Stimulated activated naive CD8-positive, alpha-beta T cell treated with anti-CD3 and anti-CD28 coated beads, Interleukin-15, Interleukin-2, amounts not matched to agents 100 U/mL and 50 U/mL, for 24 hours (primary cell): ENCODE measurements at places on chromosomes 7 and 10.

- no peak for DNase-seq
Observed at GRCh38 chr10:43591303-43591904, 14.8 kb upstream of the ZNF485 start.

GRCh38 chr7:82335927-82336326, 107.7 kb downstream of the CACNA2D1 start:
- no peak for DNase-seq

DNA sequence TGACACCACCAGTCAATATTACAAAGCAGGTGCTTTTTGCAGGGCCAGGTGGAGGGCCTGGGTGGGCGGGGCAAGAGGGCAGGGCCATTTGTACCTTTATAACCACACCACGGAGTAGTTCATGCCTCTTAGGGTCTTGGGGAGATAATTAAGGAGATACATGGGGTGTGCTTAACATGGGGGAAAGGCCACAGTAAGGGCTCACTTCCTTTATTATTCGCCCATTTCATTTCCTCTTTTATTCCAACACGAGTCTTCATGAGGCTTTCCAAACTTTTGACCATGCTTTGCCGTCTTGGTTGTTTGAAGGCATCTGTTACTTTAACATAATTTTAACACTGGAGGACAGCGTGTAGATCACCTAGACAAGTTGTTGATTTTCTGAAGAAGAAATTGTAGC, 33.3 kb upstream of the LYZL2 start:
- no peak for DNase-seq

DNA sequence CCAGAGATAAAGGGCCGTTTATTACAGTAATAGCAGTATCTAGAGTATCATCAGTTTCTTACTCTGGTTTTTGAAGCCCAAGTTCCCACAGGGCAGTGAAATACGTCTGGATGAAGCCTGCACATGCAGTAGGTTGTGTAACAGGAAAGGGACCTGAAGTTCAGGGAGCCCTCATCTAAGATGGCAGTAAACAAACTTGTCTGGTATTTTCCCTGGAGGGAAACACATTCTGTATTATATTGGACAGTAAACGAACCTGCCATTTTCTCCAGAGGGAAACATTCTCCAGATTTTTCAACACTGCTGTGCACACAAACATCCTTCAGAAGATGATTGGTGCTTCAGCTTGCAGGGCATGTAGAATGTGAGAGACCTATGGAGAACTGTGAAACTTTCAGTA, 189.9 kb downstream of the TFEC start:
- DNase-seq, result no peak

- DNase-seq, result no peak
Observed at GRCh38 chr7:34025600-34025999, 120.3 kb downstream of the BMPER start.

GRCh38 chr7:112654322-112655216, 135.6 kb downstream of the TMEM168 start:
- DNase-seq, result no peak

DNA sequence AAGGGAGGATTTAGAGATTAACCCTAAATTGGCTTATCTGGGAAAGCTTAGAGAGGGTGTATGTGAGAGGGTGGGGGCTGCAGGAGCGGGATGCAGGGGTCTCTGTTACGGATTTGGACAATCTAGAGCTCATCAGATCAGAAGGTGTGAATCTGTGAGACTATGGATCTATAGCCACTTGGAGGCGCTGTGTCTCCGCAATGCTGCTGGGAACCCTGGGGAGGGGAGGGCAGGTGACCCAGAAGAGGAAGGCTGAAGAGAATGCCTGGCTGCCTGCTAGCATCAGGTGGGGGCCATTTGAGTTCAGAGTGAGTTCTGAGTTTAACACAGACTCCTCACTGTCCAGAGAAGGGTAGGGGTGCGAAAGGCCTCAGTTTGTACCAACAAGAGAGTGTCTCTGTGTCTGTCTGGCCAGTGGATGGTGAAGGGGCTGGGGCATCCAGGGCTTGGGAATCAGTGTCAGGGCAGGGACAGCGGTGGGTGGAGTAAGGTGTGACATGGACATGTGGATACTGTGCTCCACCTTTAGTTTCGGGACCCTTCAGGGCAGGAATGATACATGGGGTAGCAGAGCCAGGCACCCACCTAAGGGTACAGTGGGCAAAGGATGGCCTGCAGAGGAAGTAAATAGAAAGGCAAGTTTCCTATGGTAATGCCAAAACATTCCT, 187.3 kb upstream of the PRSS58 start:
- peak; percentile 48 for DNase-seq

DNA sequence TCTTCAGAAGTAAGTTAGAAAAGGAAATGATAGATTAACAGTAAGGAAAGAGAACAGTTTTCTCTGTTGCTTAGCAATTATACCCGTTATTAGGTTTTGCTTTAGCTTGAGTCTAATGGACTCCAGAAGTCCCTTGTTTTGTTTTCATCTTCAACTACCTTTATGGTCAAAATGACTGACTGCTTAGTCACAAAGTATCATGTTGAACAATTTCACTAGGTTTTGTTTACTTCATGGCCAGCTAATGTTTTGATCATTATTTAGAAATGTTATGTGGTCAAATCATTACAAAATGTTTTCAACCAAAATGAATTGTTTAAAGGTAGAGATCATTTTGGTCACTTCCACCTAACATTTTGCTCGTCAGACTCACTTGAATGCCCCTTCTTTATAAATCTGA, 1.9 kb downstream of the UBN2 start:
- no peak for DNase-seq

DNA sequence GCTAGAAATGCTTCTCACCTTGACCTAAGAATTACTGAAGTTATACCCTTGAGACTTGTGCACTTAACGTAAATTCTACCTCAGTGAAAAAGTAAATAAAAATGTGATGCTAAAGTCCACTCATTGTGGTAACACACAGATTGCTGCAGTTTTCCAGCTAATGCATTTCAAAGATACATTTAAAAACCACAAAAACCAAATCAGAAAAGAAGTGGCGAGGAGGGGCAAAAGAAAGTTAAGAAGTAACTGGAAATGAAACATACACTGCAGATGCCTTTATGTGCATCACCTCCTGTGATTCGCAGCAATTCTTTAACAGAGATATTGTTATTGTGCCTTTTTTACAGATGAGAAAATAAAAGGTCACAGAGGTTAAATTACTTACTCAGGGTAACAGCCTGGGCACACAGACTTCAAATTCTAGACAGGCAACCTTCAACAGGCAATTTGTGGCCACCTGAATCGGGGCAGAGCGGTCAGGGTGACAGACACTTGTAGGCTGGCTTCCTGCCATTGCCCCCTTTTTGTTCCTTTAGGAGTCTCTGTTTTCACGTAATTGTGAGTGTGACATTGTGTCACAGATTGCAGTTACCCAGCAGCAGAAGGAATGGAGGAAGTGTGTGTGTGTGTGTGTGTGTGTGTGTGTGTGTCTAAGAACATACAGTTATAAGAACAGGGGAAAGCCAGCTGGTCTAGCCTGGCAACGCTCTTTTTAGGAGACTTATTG, 1.9 kb downstream of the WIPF3 start:
- no peak for DNase-seq

- DNase-seq, result no peak
Observed at GRCh38 chr10:29691564-29692072, 56.8 kb upstream of the SVIL start.

DNA sequence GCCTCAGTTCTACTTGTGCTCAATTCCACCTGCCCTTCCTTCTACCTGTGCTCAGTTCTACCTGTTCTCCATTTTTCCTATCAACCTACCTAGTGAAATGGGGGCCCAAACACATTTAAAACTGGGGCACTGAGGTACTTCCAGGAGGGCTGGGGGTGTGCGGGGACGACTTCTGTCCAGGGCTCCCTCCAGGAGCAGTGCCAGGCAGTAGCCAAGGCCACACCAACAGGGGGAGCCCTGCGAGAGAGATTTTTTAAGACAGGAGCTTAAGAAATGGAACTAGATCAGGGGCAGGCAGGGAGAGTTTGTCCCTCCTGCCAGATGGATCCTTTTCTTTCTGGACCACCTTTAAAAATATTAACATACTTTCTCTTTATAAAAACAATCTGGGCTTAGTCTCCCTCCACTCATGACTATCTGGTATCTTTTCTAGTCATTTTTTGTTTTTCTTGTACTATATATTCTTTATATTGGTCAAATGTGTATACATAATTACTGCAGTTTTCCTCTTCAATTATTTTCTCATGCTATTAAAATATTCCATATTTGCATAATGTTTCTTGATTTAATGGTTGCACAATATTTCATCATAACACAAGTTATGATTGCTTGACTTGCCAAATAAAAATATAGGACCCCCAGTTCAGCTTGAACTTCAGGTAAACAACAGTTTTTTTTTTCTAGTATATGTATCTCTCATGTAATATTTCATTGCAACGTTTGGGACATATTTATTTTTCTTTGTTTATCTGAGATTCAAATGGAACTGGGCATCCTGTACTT, 47.3 kb upstream of the INSYN2A start:
- DNase-seq, result peak; percentile 20

GRCh38 chr7:18610331-18610948, 114.9 kb downstream of the HDAC9 start:
- no peak for DNase-seq

- no peak for DNase-seq
Observed at GRCh38 chr7:156147104-156147503, 334.8 kb upstream of the SHH start.

DNA sequence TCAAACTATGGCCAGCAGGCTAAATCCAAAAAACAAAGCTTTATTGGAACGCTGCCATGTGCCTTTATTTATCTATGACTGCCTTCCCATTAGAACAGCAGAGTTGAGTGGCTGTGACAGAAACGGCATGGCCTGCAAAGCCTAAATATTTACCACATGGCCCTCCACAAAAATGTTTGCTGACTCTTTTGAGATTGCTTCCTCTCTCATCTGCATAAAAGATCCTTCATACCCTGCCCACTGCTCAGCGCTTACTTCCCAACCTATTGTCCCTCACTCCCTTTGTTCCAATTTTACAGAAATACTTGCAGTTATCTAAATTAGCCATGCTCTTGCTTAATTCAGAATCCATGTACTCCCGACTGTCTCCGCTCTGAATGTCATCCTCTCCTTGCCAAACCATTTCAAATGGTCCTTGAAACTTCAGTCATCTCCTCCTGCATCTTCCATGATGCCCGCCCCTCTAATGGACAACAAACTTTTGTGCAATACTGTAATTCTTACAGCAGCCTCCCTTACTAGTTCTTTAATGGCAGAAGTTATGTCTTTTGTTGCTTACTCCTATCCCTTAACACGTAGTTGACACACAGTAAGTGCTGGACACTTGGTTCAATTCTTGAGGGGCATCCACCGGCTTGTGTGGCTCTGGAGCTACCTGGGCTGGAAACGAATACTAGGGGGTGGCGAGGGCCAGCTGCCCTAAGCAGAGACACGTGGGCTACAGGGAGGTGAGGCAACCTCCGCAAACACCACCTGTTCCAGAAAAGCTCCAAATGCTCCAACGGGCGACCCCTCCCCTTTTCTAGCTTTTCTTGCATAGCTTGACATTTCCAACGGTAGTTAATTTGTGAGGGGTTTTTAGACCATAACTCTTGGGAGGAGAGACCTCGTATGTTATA, 832 bp downstream of the XRCC2 start:
- peak; percentile 34 for DNase-seq

- peak; percentile 6 for DNase-seq
Observed at GRCh38 chr10:120456626-120457430, at the start of gene PLPP4. PLPP4 (plus strand) TSS chr10:120457227; CDS start chr10:120457306, 79 bp downstream.

GRCh38 chr10:30562787-30563186, 66.8 kb downstream of the LYZL2 start:
- no peak for DNase-seq

GRCh38 chr10:97331153-97331703, 3.3 kb downstream of the FRAT2 start:
- no peak for DNase-seq

DNA sequence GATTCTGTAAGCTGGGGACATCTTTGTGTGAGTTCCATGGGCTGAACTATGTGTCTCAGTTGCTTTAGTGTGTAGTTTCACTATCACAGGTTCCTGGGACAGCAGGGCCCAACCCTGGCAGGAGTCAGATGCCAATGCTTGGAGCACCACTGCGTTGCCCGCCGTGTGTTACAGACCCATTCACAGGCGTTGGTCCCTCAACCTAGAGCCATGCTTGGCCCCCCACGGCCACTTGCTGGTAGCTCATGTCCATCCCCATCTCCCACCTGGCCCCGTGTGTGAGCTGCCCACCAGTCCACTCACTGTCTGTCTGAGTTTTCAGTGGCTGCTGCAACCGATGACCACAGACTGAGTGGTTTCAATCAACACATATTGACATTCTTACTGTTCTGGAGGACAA, 546.9 kb downstream of the TCERG1L start:
- DNase-seq, result no peak

DNA sequence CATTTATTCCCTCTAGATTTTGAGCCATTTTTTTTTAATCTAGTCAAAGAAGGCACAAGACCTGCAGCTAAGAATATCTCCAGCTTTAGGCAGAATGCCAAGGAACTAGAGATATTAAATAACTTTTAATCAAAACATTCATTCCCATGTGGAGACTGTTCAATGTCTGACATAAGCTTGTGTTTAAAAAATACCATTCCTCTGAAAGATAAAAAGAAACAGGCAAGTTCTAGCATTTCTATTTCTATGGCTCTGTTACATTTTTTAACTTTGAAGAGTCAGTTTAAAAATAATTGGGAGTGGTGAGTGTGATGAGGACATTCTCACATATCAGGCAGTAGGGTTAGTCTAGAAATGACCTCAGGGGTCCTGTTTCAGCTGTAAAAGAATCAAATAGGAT, 48.0 kb downstream of the RHOBTB1 start:
- no peak for DNase-seq

DNA sequence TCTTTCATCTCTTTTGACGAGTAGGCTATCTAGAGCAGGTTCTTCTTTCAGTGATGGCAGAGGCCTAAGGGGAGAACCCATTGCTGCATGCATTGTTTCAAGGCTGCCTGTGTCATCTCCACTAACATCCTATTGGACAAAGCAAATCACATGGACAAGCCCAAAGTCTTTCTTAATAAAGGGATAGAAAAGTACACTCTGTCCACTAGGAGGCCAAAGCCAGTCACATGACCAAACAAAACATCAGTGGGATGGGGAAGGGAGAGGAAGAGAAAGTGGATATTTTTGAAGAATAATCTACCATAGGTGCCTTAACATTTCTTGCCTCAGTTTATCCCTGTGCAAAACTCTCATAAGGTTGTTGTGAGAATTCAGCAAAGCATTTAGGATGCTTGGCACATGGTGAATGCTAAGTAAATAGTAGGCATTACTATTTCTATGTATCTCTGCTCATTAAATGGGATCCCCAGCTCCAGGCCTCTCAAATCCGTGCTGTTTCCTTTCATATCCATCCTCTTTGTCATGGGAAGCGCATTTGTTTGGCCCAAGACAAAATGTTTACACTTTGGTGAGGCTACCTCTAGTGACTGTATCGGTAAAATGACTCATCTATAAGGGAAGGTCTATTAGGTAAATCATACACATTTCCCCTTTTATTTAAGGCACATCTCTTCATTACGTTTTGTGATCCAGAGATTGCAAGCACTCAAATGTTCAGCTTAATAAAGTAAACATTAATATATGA, 16.7 kb upstream of the CADPS2 start:
- no peak for DNase-seq

- DNase-seq, result no peak
Observed at GRCh38 chr10:24762161-24762924, 38.7 kb upstream of the ARHGAP21 start.

GRCh38 chr7:142168746-142169145, 57.2 kb downstream of the MGAM2 start:
- no peak for DNase-seq

- no peak for DNase-seq
Observed at GRCh38 chr10:107614939-107615685, 450.6 kb upstream of the SORCS1 start.

- DNase-seq, result no peak
Observed at GRCh38 chr10:93718937-93719725, 16.7 kb upstream of the FRA10AC1 start.

GRCh38 chr10:28082316-28082715, 83.4 kb upstream of the ODAD2 start:
- no peak for DNase-seq
